Right renal cortex interstitium (tissue), 3 donors: ENCODE measurements at places on chromosomes 13 and 19. TPM values are rescaled to one million over a fixed set of nuclear protein-coding genes. Genes with fewer than 3 reads are reported as not detected.

Gene EFNB2
- 137 TPM for polyA plus RNA-seq

- no peak for DNase-seq
Measured at GRCh38 chr13:45951166-45951565, 99.6 kb upstream of the SIAH3 start.

GRCh38 chr19:39351537-39352064 lies 9.4 kb downstream of the SAMD4B start:
- no peak for DNase-seq

DNA sequence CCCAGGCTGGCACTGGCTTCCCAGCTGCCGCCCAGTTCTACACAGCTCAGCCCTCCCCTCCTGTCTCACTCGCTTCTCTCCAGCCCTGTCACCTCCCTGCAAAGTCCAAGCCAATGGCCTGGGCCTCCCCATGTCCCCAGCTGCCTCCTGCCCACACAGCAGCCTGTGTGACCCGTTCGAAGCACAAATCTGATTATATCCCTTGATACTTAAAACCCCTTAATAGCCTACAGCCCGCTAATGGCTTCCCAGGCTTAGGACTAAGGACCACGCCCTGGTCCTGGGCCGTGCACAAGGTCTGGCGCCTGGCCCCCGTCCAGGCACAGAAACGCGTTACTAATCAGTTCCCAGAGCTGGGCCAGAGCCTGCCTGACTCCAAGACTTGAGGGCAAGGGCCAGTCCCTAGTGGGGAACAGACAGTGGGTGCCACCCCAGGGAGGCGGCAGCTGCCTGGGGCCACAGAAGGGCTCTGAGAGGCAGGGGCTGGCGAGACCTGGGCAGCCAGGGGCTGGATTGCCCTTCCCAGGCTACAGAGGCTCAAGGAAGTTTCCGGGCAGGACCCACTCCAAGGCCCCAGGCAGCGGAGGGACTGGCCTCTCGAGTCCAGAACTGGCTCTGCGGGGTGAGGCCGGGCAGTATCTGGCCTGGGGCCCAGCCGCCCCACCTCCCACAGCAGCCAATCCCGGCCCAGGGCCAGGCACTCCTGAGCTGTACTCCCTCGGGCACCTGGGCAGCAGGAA lies 10.4 kb downstream of the XAB2 start:
- DNase-seq, result no peak

DNA sequence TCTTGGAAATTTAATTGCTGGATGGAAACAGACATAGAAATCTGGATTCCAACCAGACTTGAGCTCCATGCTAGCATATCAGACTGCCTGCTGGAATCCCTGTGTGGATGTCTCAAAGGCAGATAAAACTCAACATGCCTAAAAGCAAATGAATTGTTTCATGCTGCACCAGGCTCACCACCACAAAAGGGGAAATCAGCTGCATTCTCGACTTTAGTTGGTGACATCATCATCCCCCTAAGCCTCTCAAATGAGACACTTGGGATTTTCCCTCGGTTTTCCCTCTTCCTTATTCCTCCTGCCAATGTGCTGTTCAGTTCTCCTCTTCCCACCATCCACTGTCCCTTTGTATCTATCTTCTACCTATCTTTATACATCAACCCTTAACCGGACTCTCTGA lies 134.3 kb downstream of the ZDHHC20 start:
- no peak for DNase-seq
